Effector CD4-positive, alpha-beta T cell (primary cell): ENCODE measurements at places on chromosomes 3 and 15.
A peak's percentile ranks its signal among the peaks of the same experiment; 100 is the strongest.

DNA sequence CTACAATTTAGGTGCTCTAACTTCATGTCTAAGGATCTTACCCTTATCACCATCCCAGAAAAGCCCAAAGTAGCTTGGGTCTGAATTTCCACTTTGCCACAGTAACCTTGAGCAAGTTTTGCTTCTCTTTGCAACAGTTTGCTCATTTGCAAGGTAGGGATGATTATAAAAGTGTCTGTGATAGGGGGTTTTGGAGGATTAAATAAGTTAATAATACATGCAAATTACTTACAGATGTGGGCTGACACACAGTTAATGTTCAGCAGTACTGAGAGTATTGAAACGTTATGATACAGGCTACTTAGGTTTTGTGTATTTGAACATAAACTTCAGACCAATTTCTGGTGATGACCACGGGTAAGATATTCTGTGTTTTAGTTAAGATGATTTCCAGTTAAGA is 444.7 kb upstream of the TPRG1 start:
- no peak for DNase-seq

DNA sequence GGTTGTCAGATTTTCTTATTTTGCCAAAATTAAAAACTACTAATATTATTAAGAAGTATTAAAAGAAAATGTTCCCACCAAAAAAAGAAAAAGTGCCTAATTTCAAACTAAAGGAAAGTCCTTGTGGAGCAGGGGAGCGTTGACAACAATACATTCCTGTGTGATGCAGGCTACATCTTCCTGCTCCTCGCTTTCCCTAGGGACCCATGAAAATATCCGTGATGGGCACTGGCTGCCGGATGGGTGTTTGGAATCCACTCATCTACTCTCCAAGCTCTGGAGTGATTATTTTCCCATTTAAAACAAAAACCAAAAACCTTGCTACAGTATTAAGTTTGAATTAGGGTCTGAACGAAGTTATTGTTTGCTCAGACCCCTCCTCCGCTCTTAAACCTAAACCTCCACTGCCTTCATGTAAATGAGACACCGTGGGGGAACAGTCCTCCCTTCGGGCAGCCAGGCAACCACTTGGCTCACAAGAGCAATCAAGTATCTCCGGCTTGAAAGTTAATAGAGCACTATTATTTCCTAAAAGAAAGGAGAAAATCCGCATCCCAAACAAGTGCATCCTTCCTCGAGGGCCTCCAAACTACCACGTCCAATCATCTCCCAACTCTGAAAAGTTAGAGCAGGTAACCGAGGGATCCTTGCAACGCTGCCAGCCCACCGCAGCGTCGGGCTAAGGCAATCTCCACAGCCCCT is 1.5 kb downstream of the ITGB5 start:
- no peak for DNase-seq

DNA sequence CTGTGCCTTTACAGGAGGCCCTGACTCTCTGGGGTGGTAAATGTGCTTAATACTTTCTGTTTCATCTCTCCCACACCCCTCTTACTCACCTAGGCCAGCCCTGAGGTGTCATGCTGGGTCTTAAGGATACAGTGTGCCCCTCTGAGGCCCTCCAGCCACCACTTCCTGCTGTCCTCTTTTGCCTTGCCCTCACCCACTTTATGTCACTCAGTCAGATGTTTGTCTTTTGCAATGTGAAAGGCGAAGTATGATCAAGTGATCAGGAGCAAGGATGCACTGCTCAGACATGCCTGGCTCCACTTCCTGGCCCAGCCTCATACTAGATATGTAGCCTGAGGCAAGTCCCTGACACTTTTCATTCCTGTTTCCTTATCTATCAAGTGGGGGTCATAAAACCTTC is 339.0 kb upstream of the NR2E3 start:
- no peak for DNase-seq

DNA sequence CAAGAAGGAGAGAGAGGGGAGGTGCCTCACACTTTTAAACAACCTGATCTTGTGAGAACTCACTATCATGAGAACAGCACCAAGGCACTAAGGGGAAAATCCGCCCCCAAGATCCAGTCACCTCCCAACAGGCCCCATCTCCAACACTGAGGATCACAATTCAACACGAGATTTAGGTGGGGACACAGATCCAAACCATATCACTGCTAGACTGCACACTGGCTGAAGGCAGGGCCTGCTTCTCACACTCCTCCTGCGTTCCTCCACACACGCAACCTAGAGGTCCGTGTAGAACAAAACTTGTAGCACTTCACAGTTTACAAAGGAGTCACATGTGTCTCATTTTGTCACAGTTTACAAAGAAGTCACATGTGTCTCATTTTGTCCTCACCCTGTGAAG is 97.8 kb downstream of the DAPK2 start:
- no peak for DNase-seq

GRCh38 chr15:95432878-95433405 is 897.6 kb upstream of the NR2F2 start:
- no peak for DNase-seq

DNA sequence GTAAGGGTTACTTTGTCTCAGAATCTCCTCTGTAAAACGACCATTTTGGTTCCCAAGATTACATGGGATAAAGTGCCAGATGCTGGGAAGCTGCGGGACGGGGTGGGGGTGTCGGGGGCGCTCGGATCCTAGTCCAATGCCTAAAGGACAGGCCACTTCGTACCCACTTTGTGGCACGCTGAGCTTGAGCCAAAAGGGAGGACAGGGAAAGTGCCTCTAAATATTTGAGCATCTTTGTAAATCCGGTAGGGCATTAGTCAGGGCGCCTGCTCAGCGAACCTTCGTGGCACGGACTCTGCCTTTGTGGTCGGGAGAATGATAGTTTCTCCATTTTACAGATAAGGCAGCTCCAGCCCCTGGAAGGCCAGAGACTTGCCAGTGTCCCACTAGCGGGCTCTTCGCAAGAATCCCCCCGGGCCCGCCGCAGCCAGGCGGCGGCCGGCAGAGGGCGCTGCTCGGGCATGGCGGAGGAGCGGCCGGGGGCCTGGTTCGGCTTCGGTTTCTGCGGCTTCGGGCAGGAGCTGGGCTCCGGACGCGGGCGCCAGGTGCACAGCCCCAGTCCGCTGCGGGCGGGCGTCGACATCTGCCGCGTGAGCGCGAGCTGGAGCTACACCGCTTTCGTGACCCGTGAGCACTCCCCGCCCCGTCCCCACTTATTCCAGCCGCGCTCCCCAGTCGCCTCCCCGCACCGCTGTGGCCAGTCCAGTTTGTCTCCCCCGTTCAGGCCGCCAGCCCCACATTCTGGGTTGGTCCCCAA is 1.8 kb downstream of the RCCD1 start:
- DNase-seq, result peak; percentile 54

- no peak for DNase-seq
Observed at GRCh38 chr15:77864211-77865105, 213.1 kb downstream of the TBC1D2B start.

GRCh38 chr15:65877749-65878148 is 8.5 kb downstream of the RAB11A start:
- DNase-seq, result no peak

GRCh38 chr3:85821130-85821756 is 862.5 kb downstream of the CADM2 start:
- no peak for DNase-seq

GRCh38 chr3:73772076-73772886 is 147.5 kb upstream of the PDZRN3 start:
- DNase-seq, result no peak

- no peak for DNase-seq
Observed at GRCh38 chr15:91338766-91339165, 238.7 kb downstream of the SV2B start.

DNA sequence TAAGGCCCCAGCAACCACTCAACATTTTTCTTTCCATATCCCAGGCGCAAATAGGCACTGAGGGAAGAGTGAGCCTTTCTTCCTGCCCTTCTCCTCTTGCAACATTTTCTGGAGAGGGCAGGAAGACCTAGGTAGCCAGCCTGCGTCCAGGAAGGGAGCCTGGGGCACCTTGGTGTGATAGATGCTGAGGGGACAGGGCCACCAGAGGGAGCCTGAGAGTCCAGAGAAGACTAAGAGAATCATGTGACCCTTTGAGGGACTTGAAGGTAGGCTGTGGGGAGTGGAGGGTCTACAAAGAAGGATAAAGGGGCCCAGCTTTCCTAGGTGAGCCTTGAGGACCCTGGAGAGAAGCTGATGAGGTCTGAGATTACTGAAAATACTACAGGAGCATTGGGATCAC is 346.6 kb downstream of the CNTN6 start:
- DNase-seq, result no peak

DNA sequence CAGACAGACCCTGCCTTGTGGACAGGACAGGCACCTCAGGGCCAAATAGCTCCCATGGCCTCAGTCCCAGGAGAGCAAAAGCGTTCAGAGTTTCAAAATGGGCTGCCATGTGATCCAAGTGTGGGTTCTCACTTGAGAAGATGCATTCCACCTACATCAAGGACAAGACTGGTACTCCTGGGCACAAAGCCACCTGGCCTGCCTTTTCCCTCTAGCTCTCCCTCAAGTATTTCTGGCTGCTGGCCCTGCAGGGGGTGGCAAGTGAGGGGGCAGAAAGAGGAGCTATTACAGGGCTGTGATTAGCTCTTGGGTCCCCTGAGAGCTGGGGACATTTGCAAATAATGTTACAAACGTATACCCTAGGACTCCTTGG is 6.5 kb upstream of the COL7A1 start:
- no peak for DNase-seq

GRCh38 chr3:42772670-42773408 is at the start of gene CCDC13:
Gene CCDC13 (minus strand): TSS chr3:42773253. CDS start chr3:42758345, 14,908 bp downstream.
- peak; percentile 73 for DNase-seq

DNA sequence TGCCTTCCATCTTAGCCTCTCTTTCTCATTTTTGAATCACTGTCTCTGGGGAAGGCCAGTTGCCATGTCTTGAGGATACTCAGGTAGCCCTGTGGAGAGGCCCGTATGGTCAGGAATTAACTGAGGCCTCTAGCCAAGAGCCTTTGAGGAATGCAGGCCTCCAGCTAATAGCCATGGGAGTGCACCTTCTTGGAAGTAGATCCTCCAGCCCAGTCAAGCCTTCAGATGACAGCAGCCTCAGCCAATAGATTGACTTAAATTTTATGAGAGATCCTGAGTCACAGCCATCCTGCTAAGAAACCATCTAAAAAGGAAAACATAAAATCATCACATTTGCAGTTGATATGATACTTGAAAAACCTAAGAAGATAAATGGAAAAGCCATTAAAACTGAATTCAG is 112.5 kb upstream of the BNIP2 start:
- DNase-seq, result no peak

GRCh38 chr3:82353306-82354171 is 592.1 kb upstream of the GBE1 start:
- no peak for DNase-seq

- DNase-seq, result no peak
Observed at GRCh38 chr15:47485419-47485818, 231.9 kb upstream of the SEMA6D start.

DNA sequence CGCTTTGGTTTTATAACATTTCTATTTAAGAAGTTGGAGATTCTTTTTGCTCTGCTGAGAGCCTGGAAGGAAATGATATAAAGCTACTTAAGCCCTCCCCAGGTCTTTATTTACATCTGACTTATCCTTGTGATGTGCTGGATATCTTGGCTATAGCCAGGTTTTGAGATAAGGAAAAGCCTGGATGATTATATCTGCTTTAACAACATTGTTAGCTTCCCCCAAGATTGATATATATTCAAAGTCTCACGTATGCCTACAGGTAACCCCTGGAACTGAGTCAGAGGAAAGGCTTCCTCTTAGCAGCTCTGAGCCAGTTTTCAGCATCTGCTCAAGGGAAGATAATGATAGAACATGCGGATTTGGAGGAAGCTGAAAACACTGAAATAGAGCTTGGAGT is 61.5 kb upstream of the CRBN start:
- DNase-seq, result no peak

GRCh38 chr3:108088146-108088545 is 2.7 kb downstream of the CD47 start:
- DNase-seq, result no peak

DNA sequence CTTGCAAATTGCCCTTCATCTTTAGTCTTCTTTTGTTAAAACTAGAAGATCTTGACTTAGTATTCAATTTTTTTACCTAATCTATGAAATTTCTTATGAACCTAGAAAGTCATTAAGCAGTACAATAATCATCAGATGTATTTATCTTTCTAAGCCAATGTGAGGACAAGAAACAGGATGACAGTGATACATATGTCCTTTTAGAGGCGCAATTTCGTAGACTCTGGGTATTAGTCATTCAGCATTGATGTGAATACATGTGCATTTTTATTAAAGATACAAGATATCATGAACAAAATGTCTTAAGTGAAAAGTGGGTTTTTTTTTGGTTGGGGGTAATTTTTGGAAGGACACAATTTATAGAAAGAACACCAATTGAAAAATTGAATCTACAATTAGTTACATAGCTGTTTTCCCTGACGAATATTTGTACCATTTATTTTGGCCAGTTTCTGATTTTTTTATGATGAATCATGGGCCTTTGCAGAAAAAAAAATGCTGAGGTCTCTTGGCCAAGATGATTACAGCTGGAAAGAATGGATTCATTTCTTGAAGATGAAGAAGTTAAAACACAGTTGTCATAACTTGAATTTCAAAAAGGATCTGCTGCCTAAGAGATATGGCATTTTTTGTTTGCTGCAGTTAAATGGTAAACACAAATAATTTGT is 48.9 kb upstream of the AGTR1 start:
- no peak for DNase-seq

DNA sequence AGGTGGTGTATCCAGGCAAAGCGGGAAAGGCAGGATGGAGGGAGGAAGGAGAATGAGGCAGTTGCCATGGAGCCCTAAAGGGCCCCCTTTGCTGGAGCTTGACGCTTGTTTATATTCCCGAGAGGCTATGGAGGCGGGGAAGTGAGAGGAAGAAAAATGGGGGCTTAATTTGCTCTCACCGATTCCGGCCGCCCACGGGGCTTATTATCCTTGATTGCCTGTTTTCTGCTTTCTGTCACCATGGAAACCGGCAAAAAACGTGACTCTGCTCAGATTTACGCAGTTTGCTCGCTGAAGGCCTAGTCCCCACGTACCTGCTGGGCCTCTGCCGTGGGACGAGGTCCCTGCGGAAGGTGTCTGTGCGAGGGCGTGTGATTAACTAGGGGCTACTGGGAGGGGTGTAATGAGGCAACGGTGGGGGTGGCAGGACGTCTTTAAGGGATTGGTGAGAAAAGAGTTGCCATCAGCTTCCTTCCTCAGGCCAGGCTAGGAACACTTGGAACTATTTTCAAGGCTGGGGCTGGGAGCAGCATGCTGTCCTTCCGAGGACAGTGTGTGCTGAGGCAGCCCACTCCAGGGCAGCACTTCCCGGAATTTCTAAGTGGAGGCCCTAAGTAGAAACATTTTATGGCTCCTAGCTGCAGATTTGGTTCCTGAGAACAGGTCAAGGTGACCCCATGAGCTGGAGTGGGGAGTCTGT is 110.8 kb upstream of the NDN start:
- DNase-seq, result no peak

GRCh38 chr15:57582090-57582489 is 9.6 kb upstream of the MYZAP start:
- DNase-seq, result no peak

DNA sequence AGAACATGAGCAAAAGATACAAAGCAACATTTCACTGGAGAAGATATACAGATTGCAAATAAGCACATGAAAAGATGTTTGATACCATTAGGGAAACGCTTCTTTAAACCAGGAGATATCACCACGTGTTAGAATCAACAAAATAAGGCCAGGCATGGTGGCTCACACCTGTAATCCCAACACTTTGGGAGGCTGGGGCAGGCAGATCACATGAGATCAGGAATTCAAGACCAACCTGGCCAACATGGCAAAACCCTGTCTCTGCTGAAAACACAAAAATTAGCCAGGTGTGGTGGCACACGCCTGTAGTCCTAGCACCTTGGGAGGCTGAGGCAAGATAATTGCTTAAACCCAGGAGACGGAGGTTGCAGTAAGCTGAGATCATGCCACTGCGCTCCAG is 20.5 kb upstream of the MUC20 start:
- no peak for DNase-seq
